ENCODE measurements at places on chromosomes 5 and 9.

DNA sequence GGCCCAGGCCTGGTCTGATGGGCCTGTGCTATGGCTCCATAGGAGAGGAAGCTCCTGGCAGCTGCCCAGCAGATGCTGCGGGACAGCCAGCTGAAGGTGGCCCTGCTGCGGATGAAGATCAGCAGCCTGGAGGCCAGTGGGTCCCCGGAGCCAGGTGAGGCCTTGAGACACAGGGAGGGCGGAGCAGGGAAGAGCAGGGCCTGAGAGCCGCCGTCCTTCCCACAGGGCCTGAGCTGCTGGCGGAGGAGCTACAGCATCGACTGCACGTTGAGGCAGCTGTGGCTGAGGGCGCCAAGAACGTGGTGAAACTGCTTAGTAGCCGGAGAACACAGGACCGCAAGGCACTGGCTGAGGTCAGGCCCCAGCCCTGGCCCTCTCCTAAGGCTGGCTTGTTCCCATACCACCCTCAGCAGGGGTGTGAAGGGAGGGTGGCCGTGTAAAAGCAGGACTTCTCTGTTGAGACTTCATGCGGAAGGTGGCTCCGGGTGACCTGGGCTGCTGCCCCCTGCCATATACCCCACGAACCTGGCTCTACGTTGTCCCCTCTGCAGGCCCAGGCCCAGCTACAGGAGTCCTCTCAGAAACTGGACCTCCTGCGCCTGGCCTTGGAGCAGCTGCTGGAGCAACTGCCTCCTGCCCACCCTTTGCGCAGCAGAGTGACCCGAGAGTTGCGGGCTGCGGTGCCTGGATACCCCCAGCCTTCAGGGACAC, 4.5 kb downstream of the PKN3 start:
- DNase-seq = no peak

- no peak for DNase-seq
Measured at GRCh38 chr5:102902135-102902448, 147.0 kb downstream of the PAM start.

GRCh38 chr9:127311239-127311741, 46.7 kb downstream of the GARNL3 start:
- no peak for DNase-seq

- DNase-seq = no peak
Measured at GRCh38 chr9:119588874-119589744, 219.9 kb upstream of the BRINP1 start.

DNA sequence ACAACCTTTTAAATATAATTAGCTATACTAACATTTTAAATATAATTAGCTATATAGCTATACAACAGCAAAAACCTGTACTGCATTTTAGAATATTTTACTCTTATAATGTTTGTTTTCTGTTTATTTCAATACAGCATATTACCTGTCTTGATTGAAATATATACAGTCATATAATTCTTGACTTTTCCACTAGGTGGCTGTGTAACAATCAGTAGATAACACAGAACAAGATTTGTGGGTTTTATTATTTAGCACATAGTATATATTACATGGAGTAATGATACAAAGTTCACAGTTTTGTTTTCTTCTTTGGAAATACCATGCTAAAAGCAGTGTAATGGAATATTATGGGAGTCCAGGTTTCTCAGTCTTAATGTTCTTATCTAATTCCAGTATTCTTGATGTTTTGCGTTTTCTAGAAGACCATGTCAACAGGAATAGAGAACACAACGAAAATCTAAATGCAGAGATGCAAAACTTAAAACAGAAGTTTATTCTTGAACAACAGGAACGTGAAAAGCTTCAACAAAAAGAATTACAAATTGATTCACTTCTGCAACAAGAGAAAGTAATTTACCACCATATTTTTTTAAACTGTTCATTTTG, 13.3 kb downstream of the HMMR start:
- no peak for DNase-seq

GRCh38 chr5:57778501-57779091, 296.0 kb upstream of the ACTBL2 start:
- no peak for DNase-seq

GRCh38 chr9:38318759-38319495, 73.6 kb upstream of the ALDH1B1 start:
- no peak for DNase-seq

DNA sequence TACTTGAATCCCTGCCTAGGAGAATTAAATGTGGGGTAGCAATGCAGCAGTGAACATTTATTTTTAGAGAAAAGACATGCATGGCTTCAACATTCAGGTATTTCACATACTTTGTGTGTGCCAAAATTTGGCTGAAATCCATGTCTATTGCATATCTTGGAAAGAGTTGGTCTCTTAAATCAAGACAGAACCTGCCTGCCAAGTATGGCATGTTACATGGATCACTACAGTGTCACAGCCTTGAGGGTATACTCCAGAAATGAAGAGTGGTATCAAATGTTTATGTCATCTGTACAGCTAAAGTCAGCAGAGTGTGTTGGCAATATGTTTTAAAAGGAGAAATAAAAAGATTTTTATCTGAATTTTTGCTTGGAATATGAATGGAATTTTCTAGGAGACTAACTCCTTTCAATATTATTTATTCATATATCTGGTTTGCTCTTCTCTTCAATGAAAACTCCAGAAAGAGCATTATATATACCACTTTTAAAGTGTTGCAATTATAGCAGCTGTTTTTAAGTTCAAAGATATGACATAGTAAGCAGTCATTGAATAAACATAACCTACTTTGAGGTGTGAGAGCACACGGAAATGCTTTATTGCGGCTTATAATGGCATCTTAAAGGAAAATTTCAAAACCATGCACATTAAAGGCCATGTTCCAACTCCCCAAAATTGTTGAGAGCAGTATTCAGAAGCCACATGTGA, 95.4 kb upstream of the MINAR2 start:
- no peak for DNase-seq

GRCh38 chr5:89418407-89419085, 535.6 kb upstream of the MEF2C start:
- no peak for DNase-seq

DNA sequence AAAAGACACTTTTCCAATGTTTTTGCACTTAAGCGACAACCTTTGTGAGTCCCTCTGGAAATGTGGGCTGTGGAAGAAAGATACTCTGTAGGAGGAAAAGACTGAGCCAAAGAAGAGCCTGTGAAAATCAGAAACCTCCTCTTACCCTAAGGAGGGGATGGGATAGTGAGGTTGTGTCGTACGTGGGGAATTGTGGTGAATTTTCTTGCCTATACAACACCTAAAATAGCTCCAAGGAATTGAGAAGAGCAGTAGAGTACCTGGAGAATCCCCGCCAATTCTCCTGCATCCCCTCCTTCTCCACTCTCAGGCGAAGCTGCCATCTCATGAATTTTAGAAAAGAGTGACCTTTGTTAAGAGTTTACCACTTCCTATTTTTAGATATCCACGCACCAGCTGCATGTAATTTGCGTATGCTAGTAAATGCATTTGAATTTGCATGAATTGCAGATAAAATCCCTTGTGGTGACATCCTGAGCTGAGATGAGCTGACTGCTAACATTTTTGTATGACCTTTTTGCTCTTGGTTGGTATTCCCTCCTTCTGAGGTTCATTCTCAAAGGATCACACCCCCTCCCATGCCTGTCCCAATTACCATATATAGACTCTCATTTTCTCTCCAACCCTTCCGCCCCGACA, 147.2 kb downstream of the PCSK5 start:
- DNase-seq = no peak

GRCh38 chr5:133934311-133934710, 34.1 kb downstream of the C5orf15 start:
- DNase-seq = no peak

GRCh38 chr9:89223396-89223977, 44.9 kb upstream of the SHC3 start:
- no peak for DNase-seq

DNA sequence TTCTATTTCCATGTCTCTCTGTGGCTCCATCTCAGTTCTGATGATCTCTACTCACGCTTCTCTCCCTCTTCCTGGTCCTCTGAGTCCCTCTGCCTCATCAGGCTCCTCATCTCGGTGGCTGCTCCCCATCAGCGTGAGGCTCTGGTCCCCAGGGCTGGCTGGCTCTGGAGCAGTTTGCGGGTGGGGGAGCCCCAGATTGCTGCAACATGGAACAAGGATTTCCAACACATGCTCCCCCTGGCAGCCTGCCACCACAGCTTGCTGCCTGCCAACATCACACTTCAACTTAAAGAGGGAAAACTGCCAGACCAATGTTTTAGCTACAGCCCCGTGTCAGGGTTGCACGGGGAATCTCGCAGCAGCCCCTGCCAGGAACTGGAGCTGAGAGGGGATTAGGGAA, 77.2 kb upstream of the NEK6 start:
- DNase-seq = no peak

- no peak for DNase-seq
Measured at GRCh38 chr5:150670275-150670947, 9.4 kb downstream of the MYOZ3 start.

DNA sequence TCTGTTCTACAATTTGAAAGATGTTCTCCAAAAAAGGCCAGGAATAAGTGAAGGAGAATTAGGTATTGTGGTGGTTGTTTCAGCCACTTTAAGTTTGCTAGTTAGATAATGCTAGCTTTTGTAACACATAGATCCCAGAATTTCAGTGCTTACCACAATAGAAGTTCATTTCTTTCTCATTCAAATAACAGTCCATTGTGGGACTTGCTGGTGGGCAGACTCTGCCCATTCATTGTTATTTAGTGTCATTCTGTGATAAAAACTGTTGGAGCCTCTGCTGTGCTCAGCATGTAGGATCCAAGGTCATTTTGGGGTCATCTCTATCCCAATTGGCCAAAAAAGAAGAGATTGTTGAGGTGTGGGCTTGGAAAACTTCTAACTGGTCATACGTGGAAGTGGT, 106.8 kb downstream of the CCDC192 start:
- DNase-seq = no peak

GRCh38 chr5:113181853-113182490, 205.4 kb downstream of the DCP2 start:
- DNase-seq = no peak

GRCh38 chr5:30572279-30572678, 621.2 kb upstream of the CDH6 start:
- DNase-seq = no peak

DNA sequence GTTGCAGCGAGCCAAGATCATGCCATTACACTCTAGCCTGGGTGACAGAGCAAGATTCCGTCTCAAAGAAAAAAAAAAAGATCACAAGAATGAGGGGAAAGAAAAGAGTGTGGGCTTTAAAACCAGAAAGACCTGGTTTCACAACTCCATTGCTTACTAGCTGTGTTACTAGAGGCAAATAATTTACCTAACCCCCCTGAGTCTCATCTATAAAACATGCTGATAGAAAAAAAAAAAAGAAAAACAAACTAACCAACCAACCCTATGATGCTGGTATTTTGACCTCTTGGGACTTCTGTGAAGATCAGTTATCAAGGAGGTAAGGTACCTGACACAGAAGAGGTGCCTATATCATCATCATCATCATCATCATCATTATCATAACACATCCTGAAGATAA, 60.2 kb upstream of the UBTD2 start:
- no peak for DNase-seq

- no peak for DNase-seq
Measured at GRCh38 chr5:147557876-147558745, 48.2 kb upstream of the DPYSL3 start.

- no peak for DNase-seq
Measured at GRCh38 chr5:95846554-95847260, 24.2 kb upstream of the GLRX start.

DNA sequence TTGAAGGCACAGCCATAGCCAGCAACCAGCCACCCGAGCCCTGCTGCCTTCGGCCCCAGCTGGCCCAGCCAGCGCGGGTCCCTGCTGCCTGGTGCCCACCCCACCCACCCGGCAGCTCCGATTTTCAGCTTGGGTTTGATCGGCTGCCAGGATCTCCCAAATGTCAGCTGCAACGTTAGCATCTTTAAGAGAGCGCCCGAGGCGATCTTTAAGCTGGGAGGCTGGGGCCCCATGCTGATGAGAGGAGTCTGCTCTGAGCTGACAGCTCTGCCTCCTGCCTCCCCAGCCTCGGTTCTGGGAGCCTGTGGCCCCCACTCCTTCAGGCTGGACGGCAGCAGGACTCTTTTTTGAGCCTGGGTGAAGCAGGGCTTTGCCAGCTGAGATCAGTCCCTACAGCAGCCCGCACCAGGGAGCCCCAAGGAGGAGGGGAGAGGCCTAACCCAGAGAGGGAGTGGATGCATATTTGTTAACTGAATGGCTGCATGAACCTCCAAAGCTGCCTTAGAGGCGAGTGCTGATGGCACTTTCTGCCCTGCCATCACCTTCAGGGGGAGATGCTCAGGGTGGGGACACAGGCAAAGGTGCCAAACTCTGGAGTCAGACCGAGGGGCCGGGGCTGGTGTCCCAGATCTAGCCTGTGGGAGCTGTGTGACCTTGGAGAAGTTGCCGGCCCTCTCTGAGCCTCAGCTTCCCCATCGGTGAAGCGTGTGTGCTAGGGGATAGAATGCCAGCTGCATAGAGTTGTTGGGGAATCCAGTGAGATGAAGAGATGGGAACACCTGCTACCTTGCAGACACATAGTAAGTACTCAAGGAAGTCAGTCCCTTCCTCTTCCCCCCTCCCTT, 165.5 kb downstream of the C9orf50 start:
- DNase-seq = peak; percentile 42

- no peak for DNase-seq
Measured at GRCh38 chr9:106922026-106922425, 59.1 kb downstream of the ZNF462 start.

GRCh38 chr5:96680759-96681470, 18.7 kb downstream of the CAST start:
- no peak for DNase-seq

GRCh38 chr9:92048924-92049625, 66.1 kb downstream of the SPTLC1 start:
- DNase-seq = no peak

DNA sequence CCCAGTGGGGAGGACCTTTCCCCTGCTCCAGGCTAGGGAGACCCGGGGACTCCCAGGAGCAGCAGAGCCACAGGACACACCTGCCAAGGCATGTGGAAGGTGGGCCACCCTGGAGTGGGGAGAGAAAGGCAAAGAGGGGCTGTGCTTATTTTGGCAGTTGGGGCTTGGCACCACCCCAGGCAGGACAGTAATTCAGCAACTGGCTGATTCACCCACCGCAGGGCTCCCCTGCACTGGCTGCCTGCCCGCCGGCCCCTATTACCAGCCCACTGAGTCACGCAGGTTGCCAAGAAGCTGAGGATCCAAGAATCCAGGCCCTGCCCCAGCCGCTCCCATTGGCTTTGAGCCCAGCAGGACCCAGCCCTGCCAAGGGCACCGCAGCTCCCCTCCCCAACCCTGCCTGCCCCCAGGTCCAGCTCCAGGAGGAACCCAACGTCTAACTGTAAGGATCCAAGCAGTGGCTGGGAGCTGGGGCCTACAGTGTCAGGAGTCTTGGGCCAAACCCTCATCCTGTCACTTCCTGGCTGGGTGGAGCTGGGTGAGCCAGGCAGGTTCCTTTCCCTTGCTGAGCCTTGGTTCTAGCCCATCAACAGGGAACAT, 14.2 kb upstream of the RALGDS start:
- no peak for DNase-seq

DNA sequence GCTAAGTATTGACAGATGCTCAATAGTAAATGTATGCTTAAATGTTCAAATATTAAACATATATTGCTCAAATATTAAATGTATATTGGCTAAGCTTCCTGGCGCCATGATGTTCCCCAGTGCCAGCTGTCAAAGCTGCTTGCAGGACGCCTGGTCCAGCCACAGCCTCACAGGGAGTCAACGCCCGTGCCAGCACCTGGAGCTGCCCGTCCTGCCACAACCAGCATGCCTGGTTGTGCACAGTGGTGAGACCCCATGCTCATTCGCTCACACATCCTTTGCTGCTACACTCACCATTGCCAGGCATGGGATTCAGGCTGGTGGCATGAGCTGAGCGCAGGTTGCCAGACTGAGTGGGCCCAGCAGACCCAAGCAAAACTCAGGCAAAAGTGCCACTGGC, 926.9 kb upstream of the EDIL3 start:
- no peak for DNase-seq

- no peak for DNase-seq
Measured at GRCh38 chr9:108382310-108382709, 473.5 kb downstream of the ACTL7B start.

Measured in NT2/D1 (cell line).